ENCODE measurements at places on chromosomes 11 and 22. TPM values are rescaled to one million over a fixed set of nuclear protein-coding genes. Genes with fewer than 3 reads are reported as not detected.

The SLC22A25 gene
- not detected for total RNA-seq

The SLC25A17 gene
- total RNA-seq = 15.8 TPM

The MGAT3 gene
- 9.4 TPM for total RNA-seq

The TRIM48 gene
- total RNA-seq = not detected

The SLC5A1 gene
- total RNA-seq = not detected

The TSPAN18 gene
- 14.2 TPM for total RNA-seq

The ROBO4 gene
- total RNA-seq = not detected

The SMIM35 gene
- total RNA-seq = not detected

The PDGFB gene
- 16.8 TPM for total RNA-seq

The MIAT gene
- 3.3 TPM for total RNA-seq

The SAA1 gene
- total RNA-seq = not detected

The TREH gene
- total RNA-seq = not detected

The OR51E2 gene
- total RNA-seq = 0.40 TPM

The ADM gene
- total RNA-seq = 239 TPM

The POTEH gene
- total RNA-seq = not detected

The IL10RA gene
- not detected for total RNA-seq

The USP2 gene
- 0.24 TPM for total RNA-seq

The RANGAP1 gene
- 49.0 TPM for total RNA-seq

The TMPRSS13 gene
- total RNA-seq = not detected

The SNRPD3 gene
- total RNA-seq = 84.9 TPM

The ARHGAP42 gene
- total RNA-seq = 12.7 TPM

The BIRC3 gene
- 1.0 TPM for total RNA-seq

The DDI1 gene
- total RNA-seq = not detected

The CHADL gene
- total RNA-seq = not detected

The PPME1 gene
- total RNA-seq = 33.4 TPM

The TEF gene
- total RNA-seq = 5.7 TPM

The RASSF10 gene
- total RNA-seq = not detected

The MMP8 gene
- total RNA-seq = not detected

The IFITM10 gene
- total RNA-seq = 24.0 TPM

The PRR5 gene
- total RNA-seq = 14.8 TPM

The TTC12 gene
- total RNA-seq = 12.6 TPM

The OR51I1 gene
- total RNA-seq = not detected

The NRXN2 gene
- total RNA-seq = 2.7 TPM

The WNT7B gene
- 2.3 TPM for total RNA-seq

The OR5AP2 gene
- not detected for total RNA-seq

The RIMBP3C gene
- total RNA-seq = 0.68 TPM

The MS4A8 gene
- not detected for total RNA-seq

The MUC2 gene
- not detected for total RNA-seq

The ST14 gene
- total RNA-seq = not detected

The SLC43A3 gene
- total RNA-seq = 14.9 TPM

The TRIM49C gene
- not detected for total RNA-seq
